ENCODE measurements at places on chromosomes 11 and 22.

- DNase-seq, result no peak
Measured at GRCh38 chr22:47849576-47849975, 1087.1 kb downstream of the TBC1D22A start.

DNA sequence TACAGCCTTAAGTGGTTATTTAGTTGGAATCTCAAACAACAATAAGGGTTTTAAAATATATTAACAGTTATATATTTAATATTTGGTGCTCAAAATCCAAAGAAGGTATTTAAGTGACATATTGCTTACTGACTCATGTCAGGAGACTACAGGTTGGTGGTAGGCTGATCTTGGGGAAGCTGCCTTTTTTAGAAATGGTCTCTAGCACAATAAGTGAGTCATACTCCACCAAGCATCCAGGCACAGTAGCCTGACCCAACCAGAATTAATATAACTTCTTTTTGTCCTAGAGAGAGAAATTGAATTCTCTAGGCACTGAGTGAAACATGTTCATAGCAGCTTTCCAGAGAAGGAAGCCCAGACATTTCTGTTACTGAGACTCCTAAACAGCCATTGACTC lies 868.5 kb upstream of the TENM4 start:
- no peak for DNase-seq

GRCh38 chr11:2930704-2931419 lies 1.6 kb upstream of the PHLDA2 start:
- no peak for DNase-seq

GRCh38 chr22:36385491-36386350 lies 2.0 kb downstream of the MYH9 start:
- DNase-seq, result no peak

GRCh38 chr11:131675121-131675888 lies 304.9 kb downstream of the NTM start:
- DNase-seq, result no peak

DNA sequence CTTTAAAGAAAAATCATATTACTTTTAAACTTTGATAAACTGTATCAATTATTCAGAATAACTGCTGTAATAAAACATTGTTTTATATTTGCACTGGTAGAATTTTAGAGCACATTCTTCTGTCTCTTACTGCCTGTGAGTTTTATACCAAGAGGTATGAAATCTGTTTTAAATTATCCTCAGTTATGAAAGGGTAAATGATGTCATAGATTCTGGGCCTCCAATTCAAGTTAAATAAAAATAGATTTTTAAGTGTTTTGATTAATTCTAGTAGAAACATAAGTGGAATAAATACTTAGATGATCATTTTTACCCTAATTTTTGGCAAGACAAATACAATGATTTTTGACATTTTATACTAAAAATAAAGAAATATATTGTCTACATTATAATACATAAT lies 93.0 kb downstream of the GUCY1A2 start:
- DNase-seq, result no peak

DNA sequence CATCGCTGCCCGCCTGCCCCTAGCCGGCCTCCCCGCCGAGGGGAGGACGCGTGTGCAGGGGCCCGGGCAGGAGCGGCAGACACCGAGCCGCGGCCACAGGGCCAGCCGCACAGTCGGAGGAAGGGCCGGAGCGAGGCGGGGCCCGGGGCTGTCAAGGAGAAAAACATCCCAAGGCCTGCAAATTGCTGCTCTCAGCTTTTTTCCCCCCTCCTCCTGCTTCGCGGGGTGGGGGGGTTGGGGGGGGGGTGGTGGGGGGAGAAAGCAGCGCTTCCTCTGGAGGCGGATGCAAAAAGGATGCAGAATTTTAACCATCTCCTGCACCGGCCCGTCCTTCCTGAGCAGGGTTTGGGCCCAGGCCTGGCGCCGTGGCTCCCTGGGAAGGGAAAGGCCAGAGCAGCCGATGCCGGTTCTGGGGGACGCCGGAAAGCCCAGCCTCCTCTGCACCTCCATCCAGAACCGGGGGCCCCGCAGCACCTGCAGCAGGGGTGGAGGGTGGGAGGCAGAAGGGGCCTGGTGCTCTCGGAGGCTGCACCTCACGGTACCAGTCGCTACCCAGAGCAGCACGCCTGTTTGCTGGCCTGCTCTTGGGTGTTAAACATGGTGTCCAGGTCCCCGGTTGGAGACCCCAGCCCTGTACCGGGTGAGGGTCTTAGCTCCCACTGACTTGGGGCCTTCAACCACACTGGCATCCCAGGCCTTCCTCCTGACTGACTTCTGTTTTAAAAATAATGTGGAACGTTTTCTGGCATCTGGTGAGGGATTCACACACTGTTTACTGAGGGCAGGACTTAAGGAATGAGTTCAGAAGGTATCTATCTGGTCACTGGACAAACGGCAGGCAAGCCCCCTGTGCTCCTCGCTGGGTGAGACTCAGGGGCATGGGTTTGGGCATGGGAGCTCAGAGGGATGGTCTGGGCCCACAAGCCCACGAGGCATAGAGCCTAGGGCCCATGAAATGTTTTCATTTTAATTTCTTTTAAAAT lies 77.4 kb upstream of the WNT7B start:
- DNase-seq, result no peak

- no peak for DNase-seq
Measured at GRCh38 chr22:28962042-28962554, 78.7 kb downstream of the ZNRF3 start.

- DNase-seq, result no peak
Measured at GRCh38 chr11:22536071-22536470, 89.6 kb downstream of the FANCF start.

DNA sequence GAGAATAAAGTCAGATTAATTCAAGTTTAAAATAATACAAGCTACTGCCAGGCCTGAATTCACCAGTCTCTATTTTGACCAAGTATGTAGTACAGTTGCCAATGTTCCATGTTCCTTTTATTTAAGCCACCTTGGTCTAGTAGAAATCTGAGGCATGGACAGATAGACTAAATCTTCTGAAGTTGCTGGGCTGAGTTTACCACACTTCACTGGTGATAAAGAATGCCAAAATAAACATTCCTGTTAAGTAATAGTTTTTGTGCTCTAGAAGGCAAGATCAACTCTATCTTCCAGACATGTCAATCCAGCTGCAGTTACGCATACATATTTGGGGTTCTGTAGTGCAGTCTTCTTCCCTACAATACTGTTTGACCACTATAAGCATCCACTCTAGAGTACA lies 83.9 kb upstream of the C11orf87 start:
- no peak for DNase-seq

DNA sequence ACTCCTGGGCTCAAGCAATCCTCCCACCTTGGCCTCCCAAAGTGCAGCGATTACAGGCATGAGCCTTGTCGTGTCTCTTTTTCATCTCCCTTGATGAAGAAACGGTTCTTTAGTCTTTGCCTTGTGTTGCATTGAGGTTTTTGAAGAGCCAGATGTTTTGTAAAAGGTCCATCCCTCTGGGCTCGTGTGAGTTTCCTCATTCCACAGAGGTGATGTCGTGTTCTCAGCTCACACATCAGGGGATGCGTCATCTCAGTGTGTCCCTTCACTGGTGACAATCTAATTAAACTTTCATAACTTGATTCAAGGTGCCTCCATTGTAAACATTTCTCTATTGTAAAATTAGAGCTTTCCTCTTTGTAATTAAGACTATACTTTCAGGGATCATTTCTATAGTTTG lies 29.7 kb upstream of the TEF start:
- no peak for DNase-seq

GRCh38 chr11:93655581-93656255 lies 5.8 kb upstream of the CEP295 start:
- DNase-seq, result no peak

Data from renal cortex interstitium (tissue), 15 donors.